Inflammatory macrophage (primary cell): ENCODE measurements at places on chromosomes 7 and 10.

DNA sequence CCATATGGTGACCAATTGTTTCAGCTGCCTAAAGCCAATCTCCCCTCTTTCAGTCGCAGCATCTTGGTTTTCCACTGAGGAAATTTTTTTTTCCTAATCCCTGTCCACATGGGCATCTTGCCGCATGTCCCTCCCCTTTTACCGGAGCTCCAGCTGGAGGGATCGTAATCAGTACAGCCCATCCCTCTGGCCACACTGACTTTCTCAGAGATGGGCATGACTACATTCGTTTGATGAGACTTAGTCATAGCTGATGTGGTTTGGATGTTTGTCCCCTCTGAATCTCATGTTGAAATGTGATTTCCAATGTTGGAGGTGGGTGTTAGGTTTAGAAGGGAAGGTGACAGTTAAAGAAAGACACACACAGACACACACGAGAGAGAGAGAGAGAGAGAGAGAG is 186.8 kb upstream of the CXCL12 start:
- DNase-seq: no peak

DNA sequence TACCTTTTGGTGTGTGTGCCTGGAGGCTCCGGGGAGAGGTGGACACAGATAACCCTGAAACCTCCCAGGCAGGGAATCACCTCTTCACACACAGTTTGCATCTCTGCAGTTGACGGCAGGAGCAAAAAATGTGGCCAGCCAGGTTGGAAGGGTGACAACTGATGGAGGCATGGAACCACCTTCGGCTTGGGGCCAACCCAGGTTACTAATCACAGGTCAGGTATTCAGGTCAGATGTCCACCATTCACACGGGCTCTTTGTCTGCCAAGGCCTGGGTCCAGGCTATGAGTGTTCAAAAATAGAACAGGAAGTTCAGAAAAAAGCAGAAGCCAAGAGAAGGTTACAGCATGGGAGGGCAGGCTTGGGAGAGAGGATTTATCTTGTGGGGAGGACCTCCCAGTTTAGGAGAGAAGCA is 137.2 kb upstream of the EFCAB10 start:
- DNase-seq: peak; percentile 54

GRCh38 chr7:156095908-156096539 is 283.8 kb upstream of the SHH start:
- DNase-seq: no peak

DNA sequence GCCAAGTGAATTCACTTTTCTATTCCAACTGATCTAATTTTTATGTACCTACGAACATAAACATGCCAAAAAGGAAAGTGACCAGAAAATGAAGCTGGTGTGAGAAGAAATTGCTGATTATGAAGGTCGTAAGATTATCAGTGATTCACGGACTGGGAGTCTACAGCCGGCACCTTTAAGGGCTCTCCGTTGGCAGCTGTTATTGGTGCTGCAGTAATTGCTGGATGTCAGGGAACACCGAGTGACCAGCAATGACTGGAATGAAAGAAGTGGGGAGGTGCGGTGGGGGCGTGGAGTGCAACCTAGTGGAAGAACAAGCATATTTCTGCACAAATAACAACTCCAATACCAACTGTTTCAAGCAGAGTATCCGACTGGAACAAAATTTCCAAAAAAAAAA is 109.8 kb upstream of the TARP start:
- no peak for DNase-seq

DNA sequence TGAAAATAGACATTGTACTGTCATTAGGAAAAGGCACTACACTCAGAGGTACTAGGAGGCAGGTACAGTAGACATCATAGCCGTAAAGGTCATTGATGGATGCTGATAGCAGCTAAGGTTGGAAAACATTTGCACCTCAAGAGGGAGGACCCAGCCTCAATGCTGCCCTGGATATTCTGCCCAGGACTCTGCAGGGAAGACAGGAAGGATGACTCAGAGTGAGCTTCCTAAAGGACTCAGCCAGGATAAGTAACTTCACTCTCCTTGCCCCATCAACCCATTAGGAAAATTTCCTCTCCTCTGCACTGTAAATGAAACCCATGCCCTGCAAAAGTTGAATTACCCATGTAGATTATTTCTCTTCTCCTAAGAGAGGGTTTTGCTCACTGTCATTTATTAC is 617.9 kb upstream of the MKI67 start:
- DNase-seq: no peak

GRCh38 chr7:570801-571070 is 51.1 kb upstream of the PDGFA start:
- DNase-seq: no peak

GRCh38 chr7:127887631-127888030 is 143.6 kb downstream of the LRRC4 start:
- DNase-seq: no peak

DNA sequence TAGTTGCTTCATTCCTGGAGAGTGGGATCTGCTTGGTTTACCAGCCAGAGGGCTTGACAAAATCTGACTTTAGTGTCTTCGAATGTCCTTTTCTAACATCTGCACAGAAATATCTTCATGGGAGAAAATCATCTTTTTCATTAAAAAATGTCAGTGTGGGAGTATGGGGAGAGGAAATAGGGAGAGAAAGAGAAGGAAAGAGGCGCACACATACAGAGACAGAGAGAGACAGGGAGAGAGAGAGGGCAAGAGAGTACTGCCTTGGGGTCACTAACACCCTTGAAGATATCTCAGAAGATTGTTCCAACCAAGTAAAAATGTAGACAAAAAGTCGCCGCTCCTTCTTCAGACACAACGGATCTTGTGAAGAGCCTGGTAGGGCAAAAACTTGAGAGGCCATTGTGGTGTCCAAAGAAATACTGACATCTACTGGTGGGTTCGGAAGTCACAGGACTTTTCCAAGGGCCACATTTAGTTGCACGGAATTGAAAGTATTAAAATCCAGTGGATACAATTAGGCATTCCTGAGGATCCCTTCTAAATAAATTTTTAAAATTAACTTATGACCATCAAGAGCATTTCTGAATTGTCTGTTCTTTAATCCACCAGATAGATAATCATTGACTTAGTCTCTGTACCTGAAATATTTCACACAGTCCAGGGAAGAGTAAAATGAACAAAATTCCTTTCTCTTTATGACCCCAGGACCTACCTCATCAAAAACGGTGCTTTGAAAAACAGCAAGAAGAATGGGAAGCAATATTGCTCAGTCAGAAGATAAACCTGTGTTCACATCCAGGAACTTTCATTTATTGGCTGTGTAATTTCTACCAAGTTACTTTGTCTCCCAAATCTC is 29.7 kb downstream of the VIM start:
- peak; percentile 79 for DNase-seq

- DNase-seq: no peak
Measured at GRCh38 chr10:124955868-124956267, 13.9 kb downstream of the ZRANB1 start.
